ENCODE measurements at places on chromosomes 7 and 10.

- DNase-seq, result no peak
Measured at GRCh38 chr10:78349165-78349516, 315.5 kb downstream of the RPS24 start.

DNA sequence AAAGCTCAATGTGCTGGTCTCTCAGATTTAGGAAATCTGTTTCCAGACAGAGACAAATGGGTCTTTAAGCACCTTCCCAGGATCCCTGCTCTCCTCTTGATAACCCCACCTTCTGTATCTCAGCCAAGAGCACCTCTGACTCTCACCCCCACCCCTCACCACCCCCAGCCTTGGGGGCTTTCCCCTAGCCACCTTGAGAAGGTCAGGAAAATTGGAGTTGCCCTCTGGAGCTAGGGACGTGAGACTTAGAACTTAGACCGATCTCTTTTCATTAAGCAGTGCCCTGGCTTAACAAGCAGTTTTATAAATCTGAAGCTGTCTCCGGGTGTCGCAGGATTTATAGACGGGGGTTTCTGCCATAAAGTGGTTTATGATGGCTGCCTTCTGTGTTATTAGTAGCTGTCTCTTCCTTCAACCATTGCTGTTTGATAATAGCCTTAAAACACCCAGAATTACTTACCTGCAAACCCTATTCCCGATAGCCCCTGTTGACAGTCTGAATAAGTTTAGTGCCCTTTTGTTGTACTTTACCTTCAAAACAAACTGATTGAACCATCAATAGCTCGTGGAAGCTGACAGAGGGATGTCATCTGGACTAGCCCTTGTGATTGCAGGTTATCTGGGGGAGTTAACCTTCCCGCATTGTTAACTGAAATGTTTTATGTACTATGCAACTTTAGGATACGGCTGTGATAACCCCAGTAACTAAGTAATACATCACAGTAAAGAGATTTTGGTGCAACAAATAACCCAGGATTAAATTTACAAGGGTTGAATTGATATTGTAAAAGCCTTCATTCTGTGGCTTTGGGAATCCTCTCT lies 621.5 kb downstream of the LRMDA start:
- DNase-seq, result no peak

- no peak for DNase-seq
Measured at GRCh38 chr10:34786464-34786863, 28.6 kb downstream of the PARD3 start.

GRCh38 chr10:70132098-70133029 lies at the start of gene AIFM2:
TSS of gene AIFM2 (minus strand) at chr10:70132825. CDS start at chr10:70124084, 8,741 bp downstream.
- no peak for DNase-seq

- DNase-seq, result no peak
Measured at GRCh38 chr7:36396150-36396549, 6.5 kb downstream of the ANLN start.

- no peak for DNase-seq
Measured at GRCh38 chr7:121440857-121441503, 44.9 kb upstream of the FAM3C start.

Data from iPS DF 19.7 (cell line).